ENCODE measurements at places on chromosomes 1 and 21.

DNA sequence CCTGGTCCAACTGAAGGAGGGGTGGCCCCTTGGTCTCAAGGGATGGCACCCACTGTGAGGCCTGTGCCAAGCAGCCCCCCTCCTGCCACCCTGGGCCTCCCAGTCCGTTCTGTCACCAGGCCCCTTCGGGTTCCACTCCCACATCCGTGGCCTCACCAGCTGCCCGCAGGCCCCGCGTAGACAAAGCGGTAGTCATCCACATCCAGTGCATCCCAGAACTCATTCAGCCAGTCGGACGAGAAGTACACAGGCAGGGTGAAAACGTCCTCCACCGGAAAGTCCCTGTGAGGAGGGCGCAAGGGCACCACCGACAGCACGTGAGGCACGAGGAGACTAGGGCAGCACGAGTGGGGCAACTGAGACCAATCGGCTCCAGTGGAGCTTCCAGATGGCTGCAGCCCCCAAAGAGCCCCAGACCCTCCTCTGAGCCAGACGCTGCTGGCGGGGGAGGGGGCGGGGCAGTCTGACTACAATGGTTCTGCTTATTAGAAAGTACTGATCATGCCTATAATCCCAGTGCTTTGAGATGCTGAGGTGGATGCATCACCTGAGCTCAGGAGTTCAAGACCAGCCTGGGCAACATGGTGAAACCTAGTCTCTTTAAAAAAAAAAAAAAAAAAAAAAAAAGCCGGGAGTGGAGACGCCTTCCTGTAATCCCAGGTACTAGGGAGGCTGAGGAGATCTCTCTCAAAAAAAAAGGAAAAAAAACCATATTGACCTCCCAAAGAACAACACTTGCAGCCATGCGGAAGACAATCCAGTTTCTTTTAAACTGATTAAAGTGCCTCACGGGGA is 1.2 kb downstream of the JMJD4 start:
- DNase-seq, result no peak

GRCh38 chr1:193179094-193179493 is 7.3 kb downstream of the B3GALT2 start:
- no peak for DNase-seq

DNA sequence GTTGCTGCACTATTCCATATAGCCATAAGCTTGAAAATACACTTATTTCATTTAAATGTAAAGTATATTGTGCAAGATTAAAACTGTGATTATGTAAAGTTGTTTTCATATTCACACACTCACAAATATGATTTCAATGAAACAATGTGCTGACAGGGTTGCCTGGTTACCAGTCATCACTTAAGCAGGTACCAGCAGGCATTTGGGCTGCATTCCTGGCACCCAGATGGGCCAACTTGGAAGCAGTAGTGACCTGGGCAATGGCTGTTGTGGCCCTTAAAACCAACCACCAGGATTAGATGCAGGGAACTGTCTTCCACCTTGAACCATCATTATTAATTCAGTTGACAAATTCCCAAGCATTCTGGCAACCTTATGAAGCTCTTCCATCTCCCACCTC is 45.0 kb upstream of the RASAL2 start:
- no peak for DNase-seq

DNA sequence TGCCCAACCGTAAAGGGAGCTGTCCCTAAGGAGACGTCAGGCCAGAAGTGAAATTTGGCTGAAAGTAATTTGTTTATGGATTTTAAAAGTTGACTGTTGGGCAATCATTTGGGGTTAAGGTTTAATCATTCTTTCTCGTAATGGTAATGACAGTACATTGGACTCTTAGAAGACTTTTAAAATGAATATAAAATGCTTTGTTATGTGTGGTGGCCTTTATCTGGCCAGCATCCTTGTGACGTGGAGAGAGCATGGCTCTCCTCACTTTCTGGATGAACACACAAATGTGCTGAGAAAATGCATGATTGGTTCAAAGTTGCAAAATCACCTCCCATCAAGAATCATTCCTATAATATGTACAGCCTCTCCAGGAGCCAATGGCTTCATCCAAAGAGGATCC is 160.2 kb downstream of the DHRS3 start:
- DNase-seq, result peak; percentile 54

DNA sequence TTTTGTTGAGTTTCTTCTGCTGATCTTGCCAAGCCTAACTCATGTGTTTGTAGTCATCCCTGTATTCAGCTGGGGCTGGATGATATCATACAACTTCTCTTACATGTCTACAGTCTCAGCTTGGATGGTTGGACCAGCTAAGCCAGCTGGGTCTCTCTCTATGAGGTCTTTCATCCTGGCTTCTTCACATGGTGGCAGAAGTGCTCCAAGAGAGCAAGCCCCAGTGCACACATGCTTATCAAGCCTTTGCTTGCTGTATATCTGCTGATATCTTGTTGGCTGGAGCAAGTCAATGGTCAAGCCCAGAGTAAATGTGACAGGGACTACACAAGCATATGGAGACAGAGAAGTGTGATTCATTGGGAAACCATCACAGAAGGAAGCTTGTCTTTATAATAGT is 29.2 kb upstream of the SLC44A5 start:
- no peak for DNase-seq

- no peak for DNase-seq
These were observed 72.1 kb downstream of the SYT14 start for GRCh38 chr1:210010161-210010560.

GRCh38 chr1:173190101-173190936 is 16.8 kb downstream of the TNFSF4 start:
- DNase-seq, result peak; percentile 26

DNA sequence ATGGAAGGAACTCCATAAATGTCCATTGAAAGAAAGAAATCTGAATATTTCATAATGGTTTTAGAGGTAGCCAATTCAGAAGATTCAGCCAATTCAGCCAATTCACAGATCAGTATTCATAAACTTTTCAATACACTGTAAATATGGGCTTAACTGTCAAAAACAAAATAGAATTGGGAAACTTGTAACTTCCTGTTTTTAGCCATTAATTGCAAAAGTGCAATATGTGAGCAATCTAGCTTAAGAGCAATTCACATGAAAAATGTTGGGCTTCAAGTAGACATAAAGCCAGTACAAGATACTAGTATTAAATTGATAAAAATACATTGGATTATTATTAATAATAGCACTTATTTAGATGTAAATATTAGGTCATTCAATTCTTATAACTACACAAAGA is 27.5 kb upstream of the PLPPR4 start:
- no peak for DNase-seq

- no peak for DNase-seq
These were observed 97.7 kb downstream of the VPS13D start for GRCh38 chr1:12327566-12327965.

DNA sequence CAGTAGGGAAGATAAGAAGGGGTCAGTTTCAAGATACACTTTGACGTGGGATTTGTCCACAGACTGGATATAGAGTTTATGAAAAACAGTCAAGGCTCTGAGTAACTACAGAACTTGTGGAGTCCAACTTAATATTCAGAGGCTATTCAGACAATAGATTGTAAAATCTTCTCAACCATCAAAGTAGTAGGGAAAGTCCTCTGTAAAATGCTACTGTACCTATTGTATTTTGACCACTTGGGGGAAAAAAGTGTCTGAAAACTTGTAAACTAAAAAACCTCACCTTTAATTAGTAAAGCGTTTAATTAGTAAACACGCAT is 10.5 kb downstream of the PTP4A2 start:
- no peak for DNase-seq

DNA sequence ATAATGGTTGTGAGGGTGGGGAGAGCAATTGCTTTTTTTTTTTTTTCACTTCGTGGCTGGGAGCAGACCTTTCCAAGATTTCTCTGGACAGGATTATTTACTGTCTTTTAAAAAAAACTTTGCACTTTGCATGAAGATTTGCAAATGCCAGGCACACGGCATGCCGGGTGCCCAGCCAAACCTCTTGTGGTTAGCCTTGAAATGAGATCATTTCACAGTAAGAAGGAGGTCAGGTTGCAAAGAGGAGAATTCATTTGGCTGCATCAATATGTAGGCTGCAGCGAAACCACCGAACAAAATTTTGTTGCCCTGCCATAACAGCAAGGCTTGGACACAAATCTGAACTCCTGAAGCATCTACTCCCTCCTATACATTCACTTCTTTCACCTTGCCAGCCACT is 36.5 kb upstream of the KCND3 start:
- no peak for DNase-seq

- no peak for DNase-seq
These were observed 22.7 kb upstream of the LGALS8 start for GRCh38 chr1:236501093-236501492.

DNA sequence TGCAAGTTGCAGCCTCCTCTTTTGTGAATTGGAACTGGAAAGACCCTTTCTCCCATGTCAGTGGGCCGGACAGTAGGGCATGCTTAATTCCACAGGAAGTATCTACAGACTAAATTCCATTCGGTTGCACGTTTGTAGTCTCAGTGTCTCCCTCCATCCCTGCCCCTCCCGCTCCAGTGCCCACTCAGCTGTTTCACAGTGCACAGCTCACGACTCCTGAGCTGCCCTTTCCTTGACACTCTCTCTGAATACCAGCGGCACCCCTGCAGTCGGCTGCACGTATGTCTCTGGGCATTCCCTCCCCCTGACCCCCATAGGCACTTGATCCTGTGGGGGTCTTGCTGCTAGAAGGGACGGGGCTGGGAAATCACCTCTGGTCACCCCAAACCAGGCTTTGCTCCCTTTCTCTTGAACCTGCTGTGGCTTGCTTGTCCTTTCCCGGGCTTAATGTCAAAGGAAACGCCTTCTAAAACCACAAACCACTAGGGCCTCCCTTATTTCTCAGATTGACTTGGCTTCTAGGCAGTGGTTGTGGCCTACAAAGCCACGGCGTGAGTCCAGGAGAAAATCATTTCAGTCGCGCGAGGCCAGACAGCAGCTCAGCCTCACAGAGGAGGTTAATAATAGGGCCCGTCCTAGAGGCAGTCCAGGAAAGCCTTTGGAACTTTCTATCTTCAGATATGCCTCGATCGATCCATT is 365.3 kb upstream of the PROX1 start:
- no peak for DNase-seq

DNA sequence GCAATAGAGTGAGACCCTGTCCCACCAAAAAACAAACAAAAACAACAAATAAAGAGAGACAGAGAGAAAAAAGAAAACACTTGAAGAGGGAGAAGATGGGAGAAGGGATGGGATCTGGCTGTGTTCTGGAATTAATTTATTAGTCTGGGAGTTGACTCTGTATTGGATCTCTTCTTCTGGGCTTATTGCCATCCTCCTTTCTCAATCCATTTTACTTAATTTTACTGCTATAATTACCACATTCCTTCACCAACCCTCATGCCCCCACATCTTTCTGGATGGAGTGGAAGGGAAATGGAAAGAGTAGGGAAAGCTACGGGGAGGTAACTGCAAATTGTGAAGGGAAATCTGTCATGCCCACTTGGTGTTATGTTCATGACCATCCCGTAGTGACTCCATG is 42.9 kb downstream of the FMN2 start:
- peak; percentile 55 for DNase-seq

DNA sequence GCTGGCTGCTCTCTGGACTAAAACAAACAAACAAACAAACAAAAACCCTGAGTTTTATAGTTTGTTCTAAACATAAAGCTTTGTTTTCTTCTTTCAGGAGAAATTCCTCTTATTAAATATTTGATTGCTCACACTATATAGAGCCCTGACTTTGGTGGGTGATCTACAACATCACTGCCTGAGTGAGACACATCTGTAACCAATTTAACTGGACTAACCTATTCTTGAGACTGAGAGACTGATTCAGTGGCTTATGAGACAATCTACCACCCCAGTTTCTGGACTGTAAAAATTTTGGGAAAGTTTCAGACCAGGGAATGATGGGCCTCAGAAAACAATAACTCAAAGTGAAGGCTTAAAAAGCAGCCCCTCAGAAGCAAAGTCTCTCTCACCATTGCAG is 537.0 kb downstream of the NEGR1 start:
- DNase-seq, result peak; percentile 5

- no peak for DNase-seq
These were observed 48.1 kb upstream of the LRRC8C start for GRCh38 chr1:89584781-89585180.

DNA sequence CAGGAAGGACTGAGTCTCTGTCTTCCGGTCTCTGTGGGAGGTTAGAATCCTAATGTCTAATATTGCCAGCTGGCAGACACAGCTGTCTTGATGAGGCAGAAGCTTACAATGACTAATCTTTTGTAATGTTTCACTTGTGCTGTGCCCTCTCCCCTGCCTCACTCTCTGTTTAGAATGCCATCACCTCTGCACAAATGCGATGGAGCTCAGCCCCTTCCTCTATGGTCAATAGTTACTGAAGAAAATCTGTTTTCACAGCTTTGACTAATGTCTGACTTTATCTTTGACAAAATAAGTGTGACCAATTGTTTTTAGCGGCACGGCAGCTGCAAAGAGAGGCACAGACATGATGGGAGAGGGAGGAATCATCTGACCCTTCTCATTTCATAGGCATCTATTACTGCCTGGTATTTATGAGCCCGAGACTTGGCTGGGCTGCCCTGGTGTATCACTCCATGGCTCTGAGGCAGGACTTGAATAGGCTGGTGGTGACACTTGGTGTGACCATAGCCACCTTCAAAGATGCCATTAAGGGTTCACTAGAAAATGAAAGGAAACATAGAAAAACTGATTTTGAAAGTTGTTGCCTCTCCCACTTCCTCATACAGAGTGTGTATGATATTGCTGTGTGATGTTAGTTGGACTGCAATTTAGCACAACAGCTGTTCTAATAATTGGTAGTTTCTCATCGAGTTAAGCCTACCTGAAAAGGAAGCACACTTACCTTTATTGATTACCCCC is 163.2 kb upstream of the NBPF11 start:
- no peak for DNase-seq

- DNase-seq, result no peak
These were observed 124.5 kb upstream of the ERG start for GRCh38 chr21:38622827-38623209.
